ENCODE measurements at places on chromosomes 7 and 10.

DNA sequence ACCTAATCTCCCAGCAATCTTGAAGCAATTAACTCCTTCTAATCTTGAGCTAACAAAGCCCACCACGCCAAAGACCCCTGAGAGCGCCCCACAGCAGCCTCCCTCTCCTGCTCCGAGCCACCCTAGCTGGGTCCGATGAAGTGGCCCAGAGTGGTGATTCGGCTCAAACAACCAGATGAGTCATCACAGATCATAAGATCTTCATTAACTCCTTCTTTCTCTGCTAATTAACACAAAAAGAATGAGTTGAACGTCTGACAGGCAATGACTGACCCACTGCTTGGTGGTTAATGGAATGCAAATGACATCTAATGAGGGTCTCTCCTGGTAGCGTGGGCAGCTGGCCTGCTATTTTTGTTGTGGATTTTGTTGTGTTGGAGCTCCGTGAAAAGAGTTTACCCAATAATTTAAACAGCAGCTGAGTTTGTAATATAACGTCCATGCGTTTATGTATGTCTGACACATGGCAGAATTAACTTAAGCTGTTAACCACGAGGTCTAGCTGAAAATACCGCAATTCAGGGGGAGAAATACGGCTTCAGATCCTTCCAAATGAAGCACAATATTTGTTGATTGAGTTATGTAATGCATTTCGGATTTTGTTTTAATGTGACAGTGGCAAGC is 161.4 kb downstream of the RAB11FIP2 start:
- DNase-seq, result no peak

DNA sequence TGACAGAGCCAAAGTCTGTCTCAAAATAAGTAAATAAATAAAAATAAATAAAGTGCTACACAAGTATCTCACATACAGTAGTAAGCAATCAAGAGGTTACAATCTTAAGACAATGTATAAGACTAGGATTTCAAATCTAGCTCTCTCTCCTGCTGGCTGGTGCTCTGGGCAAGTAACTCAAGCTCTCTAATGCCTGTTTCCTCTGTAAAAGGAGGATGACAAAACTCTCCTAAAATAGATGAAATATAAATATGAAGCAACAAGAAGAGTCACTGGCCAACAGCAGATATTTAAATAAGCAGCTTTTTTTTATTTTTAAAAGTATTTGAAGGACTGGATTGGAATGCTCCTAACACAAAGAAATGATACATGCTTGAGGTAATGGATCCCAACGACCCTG is 7.2 kb downstream of the SFMBT2 start:
- no peak for DNase-seq

DNA sequence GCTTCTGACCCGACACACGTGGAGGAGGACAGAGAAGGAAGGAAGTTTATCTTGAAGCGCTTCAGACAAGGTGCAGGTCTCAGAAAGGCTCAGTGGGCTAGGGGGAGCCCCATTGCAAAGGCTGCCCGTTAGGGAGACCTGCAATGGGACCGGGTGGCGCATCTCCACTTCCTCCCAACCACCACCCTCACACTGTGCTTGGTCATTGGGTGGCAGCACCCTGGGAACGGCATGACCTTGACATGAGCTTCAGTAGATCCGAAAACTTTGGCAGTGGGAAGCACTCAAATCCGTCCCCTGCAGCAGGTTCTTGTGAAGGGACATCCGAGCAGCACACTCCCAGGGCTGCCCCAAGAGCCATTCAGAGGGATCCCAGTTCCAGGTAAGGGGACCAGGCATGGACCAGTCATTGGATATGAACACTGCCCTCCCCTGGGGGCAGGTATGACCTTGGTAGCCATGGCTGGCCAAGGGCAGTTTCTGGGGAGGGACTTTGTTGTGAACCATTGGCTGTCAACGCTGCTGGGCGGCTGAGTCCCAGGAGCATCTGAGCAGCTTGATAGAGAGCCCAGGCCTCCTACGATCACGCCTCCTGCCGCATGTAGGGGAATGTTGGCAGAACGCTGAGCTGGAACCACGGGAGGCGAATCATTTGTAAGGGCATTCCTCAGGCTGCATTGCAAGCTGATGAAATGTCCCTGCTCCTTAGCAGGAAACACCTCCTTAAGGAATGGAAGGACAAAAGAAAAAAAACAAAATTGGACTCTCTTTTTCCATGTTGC is 31.7 kb downstream of the GALNTL5 start:
- DNase-seq, result no peak

- DNase-seq, result no peak
Measured at GRCh38 chr10:118621304-118621942, 26.0 kb upstream of the PRLHR start.

GRCh38 chr10:1774796-1775195 is 37.5 kb upstream of the ADARB2 start:
- no peak for DNase-seq

- no peak for DNase-seq
Measured at GRCh38 chr10:117927332-117927731, 119.4 kb downstream of the RAB11FIP2 start.

DNA sequence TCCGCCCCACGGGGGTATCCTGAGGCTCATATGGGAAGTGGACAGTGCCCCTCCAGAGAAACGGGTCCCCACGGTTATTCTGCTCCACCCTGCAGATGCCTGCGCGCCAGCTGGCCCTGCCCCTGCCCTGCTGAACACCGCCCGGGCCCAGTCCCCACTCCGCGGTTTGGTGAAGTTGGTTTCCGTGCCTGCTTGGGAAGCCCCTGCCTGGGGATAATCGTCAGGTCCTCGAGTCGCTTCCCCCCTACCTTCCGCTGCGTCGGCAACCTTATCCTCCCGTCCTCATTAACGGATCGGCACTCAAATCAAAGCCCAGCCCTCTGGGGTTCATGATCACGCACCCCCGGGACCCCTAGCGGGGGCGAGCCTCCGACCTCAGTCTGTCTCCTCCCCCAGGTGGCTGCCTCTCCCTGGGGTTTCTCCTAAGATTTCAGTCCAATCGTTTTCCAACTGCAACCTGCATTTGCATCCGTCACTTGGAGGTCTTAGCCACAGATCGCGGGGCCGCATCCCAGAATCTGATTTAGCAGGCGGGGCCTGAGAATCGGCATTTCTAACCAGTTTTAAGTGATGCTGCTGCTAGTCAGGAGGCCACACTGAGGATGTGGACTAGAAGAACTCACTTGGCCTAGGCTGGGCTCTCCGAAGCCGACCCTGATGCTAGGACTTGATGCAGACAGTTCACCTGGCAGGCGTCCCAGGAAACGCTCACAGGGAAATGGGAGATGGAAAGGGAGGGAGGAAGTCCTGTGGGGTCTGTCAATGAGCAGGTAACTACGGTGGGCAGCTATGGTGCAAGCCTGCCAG is 27.6 kb downstream of the WDR86 start:
- DNase-seq, result no peak

DNA sequence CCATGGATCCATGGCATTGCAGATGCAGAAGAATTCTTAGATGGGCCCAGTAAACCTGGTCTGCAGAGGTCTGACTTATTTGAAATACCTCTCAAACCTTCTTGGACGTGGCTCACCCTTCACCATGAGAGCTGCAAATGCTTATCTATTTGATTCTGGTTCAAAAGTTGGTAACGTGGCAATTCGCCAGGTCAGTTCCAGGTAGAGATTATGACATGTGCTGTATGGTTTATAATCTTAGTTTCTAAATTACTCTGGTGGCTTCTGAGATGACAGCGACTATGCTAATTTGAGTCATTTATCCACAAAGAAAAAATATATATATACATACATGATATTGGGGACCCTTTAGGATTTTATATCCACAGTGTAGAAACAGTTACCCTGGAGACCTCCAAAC is 68.8 kb downstream of the NRP1 start:
- DNase-seq, result no peak

- no peak for DNase-seq
Measured at GRCh38 chr10:18079665-18080295, 60.4 kb upstream of the CACNB2 start.

- DNase-seq, result no peak
Measured at GRCh38 chr10:56881218-56881617, 520.2 kb upstream of the ZWINT start.

GRCh38 chr10:122474131-122474818 is 12.9 kb downstream of the HTRA1 start:
- DNase-seq, result no peak

DNA sequence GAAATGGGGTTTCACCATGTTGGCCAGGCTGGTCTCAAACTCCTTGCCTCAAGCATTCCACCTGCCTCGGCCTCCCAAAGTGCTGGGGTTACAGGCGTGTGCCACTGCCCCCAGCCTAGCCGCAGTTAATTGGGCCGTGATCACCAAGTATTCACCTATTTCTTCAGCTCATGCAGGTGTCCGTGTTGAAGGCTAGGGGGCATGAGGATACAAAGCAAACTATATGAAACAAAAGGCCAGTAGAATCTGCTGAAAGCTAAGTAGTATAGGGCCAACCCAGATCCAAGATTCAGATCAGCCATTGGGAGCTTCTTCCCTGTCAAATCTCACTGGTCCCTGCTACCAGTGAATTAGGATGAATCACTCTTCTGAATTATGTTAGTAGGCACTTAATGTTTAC is 73.4 kb downstream of the LRRC4 start:
- no peak for DNase-seq

DNA sequence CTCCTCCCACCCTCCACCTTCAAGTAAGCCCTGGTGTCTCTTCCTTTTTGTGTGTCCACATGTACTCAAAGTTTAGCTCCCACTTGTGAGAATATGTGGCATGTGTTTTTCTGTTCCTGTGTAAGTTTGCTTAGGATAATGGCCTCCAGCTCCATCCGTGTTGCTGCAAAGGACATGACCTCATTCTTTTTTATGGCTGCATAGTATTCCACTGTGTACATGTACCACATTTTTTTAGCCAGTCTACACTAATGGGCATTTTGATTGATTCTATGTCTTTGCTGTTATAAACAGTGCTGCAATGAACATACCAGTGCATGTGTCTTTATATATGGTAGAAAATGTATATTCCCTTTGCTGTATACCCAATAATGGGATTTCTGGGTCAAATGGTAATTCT is 710.9 kb downstream of the CCSER2 start:
- no peak for DNase-seq

DNA sequence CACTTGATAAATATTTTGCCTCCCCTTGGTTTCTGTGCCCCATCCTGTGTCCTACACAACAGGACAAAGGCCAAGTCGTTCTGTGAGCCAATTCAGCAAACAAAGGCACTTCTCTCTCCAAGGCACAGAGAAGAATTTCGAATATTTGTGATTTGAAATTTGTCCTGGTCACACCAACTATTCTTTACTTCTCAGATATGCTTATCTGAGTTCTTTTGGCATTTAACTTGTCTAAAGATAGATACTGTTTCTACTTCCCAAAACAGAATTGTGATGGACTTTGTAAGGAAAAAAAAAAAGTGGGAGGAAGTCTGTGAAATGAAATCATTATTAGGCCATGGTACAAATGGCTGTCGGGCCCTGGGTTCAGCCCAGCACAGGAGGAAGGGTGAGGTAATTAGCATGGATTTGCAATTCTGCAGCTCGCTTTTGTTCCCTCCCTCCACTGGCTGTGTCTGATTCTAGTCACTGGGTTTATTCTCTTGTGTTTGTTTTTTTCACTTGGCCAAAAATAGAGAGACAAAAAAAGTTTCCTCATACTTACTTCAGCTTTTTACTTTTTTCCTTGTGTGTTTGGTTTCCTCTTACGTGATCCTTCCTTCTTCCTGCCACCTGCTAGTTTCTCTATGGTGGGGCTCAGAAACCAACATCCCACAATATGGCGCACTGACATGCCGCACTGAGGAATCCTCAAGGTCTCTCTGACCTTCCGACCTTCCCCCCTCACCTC is 108.2 kb upstream of the MKLN1 start:
- DNase-seq, result no peak

GRCh38 chr7:138417078-138417700 is 42.9 kb upstream of the TRIM24 start:
- DNase-seq, result no peak

GRCh38 chr7:151060416-151061212 is 1.2 kb downstream of the SLC4A2 start:
- DNase-seq, result no peak

- no peak for DNase-seq
Measured at GRCh38 chr10:11899067-11899876, 76.1 kb downstream of the PROSER2 start.

- no peak for DNase-seq
Measured at GRCh38 chr10:88041243-88042159, 178.1 kb downstream of the PTEN start.

DNA sequence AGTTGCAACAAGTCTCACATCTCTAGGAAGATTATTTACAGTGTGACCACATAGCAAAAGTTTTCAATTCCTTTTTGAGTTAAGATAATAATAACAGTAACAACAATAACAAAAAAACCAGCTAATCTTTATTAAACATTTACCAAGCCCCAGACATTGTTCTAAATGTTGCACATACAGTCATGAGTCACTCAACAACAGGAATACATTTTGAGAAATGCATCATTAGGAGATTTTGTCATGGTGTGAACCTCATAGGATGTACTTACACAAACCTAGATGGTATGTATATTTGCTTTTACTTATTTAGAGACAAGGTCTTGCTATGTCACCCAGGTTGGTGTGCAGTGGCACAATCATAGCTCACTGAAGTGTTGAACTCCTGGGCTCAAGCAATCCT is 52.0 kb downstream of the SPAM1 start:
- no peak for DNase-seq

DNA sequence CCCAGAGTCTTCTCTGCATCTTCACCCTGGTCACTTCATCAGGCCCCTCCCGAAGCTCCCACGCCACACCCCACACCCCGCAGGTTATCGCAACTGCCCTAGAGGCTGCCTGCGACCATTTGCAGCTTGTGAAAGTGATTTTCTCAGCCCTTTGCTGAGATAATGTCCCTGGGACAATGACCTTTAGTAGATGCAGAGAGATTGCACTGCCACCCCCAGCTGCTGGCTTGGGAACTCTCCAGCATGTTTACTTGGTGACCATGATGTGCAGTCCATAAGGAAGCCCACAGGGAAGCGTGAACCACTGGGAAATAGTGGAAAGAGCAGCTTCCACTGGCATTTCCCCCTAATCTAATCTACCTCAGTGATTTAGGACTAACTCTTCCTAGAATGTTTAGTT is 97.3 kb downstream of the WNT2 start:
- no peak for DNase-seq

- DNase-seq, result no peak
Measured at GRCh38 chr10:117960345-117960935, 86.3 kb downstream of the RAB11FIP2 start.

DNA sequence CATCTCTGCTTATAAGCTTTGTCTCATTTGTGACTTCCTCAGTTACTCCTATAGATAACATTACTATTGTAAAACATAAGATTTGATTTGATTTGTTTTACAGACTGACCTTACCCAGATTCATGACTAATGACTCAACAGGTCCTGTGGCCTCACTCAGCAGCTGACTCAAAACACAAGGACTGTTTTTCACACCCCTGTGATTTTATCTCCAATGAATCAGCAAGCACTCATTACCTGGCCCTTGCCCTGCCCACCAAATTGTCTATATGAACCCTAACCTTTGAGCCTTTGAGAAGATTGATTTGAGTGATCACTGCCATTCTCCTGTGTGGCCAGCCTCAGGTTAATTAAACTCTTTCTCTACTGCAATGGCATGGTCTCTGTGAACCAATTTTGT is 1064.6 kb upstream of the LRRTM3 start:
- DNase-seq, result no peak

- DNase-seq, result no peak
Measured at GRCh38 chr10:105559333-105560097, 918.4 kb downstream of the SORCS3 start.

- DNase-seq, result no peak
Measured at GRCh38 chr10:93799155-93799708, 41.5 kb downstream of the LGI1 start.

- no peak for DNase-seq
Measured at GRCh38 chr7:129257168-129257567, 32.3 kb downstream of the AHCYL2 start.

Data from DMS 273 treated with DMSO at 0.1 percent for 48 hours (cell line).